Stimulated activated naive CD4-positive, alpha-beta T cell (primary cell): ENCODE measurements at places on chromosomes 13 and 19.

DNA sequence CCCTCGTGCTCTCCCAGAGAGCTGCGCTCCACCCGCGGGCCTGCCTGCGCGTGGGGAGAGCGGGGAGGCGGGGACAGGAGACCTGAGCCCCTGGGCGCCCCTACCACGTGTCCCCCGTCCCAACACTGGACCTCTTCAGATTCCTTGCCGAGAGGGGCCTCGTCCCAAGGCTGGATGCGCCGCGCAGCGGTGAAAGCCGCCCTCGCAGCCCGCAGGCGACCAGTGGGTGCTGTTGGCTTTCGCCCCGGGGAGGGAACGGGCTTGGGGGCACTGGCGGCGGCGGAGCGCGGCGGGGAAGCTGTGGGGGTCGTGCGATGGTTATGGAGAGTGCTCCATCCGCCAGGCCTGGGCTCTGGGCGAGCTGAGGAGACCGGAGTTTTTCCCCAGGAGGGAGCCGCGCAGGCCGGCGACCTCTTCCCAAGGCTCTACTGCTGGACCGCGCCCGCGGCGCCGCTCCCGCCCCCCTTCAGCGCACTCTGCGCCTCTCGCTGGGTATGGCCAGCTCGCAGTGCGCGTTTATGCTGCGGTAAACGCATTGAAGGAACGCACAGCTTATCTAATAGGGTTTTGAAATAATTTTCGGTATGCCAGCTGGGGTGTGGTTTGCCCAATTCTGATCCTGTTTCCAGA, 17.2 kb upstream of the RNF17 start:
- DNase-seq: no peak

DNA sequence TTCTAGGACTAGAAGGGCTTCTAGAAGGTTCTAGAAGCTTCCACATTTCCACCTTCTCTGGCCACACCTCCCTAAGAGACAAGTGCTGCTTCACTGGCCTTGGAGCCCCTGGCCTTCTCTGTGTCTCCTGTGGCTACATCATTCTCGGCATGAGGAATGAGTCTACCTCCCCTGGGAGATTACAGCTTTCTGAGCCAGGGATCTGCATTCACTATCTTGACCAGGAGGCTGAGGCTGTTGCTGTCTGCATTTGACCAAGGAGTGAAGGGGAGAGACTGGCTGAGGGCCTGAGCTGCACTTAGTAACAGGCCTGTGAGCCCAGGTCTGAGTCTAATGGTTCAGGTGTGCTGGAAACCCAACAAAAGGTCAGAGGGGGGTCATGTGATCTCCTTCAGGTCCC, 5.3 kb downstream of the CPAMD8 start:
- no peak for DNase-seq

GRCh38 chr19:42193706-42194105, 23.8 kb downstream of the DEDD2 start:
- no peak for DNase-seq

GRCh38 chr13:21663197-21663596, 7.7 kb upstream of the FGF9 start:
- DNase-seq: no peak

DNA sequence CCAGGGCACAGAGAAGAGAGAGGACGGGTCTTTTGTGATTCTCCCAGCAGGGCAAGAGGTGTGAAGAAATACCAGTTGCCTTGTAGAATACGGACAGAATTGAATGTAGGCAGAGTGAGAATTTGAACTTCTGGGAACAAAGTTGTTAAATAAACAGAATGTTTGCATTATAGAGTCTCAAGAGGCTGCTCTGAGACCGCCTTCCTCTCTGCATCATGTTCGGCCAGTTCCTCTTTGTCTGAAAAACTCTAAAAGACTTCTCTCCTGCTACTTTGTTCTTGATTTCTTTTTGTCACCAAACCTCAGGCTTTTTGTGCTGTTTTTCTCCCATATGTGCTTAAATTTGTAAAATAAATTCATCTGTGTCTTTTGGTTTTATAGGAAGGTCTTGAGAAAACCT, 256.4 kb downstream of the DLEU7 start:
- DNase-seq: no peak
